ENCODE measurements at places on chromosomes 13 and 19. TPM values are rescaled to one million over a fixed set of nuclear protein-coding genes. Genes with fewer than 3 reads are reported as not detected.

The DBP gene
- total RNA-seq = 1.1 TPM

The BCAM gene
- 6.1 TPM for total RNA-seq

The FLT3LG gene
- total RNA-seq = 4.8 TPM

The CCDC122 gene
- 3.7 TPM for total RNA-seq

The EDNRB gene
- 12.5 TPM for total RNA-seq

The IL27RA gene
- total RNA-seq = 0.88 TPM

The CYP4F2 gene
- not detected for total RNA-seq

The ZNF534 gene
- total RNA-seq = 0.44 TPM

The FLT3 gene
- not detected for total RNA-seq

The CNFN gene
- total RNA-seq = not detected

The LHB gene
- total RNA-seq = not detected

The RFXAP gene
- total RNA-seq = 1.5 TPM

The POSTN gene
- 13.6 TPM for total RNA-seq

The CBY2 gene
- not detected for total RNA-seq

The IL4I1 gene
- total RNA-seq = 3.3 TPM

The ZNF681 gene
- total RNA-seq = 0.22 TPM

The ATP4B gene
- not detected for total RNA-seq

Measured in placental pericyte (primary cell).